Activated T-cell treated with anti-CD3 and anti-CD28 coated beads for 48 hours (primary cell): ENCODE measurements at places on chromosomes 1 and 21.

DNA sequence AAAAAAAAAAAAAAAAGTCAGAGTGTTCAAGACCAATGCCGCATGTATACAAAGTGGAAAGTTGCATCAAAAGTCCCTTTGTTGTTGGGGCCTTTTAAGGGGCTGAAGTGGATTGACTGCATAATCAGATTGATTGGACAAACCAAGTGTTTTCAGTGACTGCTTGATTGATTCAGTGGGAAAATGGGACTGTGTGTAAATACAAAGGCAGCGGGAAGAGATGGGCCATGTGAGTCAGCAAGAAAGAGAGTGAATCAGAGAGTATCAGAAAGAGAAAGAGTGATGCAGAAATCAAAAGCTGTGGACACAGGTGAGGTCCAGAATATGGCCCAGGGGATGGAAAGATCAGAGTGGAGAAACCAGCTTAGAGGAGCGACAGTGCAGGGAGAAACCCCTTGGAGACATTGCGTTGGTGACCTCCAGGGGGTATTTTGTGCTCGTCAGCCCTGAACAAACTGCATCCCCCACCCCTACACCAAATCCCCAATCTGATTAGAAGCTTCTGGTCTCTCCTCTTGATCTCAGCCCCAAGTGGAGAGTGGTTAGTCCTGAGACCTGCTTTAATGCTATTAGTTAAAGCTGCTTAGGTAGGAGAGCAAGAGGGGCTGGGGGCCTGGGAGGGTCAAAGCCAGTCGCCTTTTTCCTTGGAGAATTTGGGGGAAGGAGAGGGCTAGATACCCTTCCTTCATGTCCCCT lies 5.1 kb upstream of the ETV3L start:
- DNase-seq: no peak

DNA sequence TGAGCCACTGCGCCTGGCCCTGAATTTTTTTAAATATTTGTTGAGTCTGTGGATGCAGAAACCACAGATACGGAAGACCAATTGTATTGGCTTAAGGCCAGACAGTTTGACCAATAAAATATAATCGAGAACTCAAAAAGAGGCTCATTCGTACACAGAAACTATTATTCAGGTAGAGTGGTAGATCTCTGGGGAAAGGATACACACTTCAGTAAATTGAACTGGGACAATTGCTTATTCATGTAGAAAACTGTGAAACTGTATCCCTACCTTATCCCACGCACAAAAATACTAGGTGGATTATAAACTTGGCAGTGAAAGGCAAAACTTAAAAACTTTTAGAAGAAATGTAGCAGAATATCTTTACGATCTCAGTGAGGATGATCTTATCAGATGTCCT lies 25.0 kb upstream of the SHE start:
- no peak for DNase-seq

DNA sequence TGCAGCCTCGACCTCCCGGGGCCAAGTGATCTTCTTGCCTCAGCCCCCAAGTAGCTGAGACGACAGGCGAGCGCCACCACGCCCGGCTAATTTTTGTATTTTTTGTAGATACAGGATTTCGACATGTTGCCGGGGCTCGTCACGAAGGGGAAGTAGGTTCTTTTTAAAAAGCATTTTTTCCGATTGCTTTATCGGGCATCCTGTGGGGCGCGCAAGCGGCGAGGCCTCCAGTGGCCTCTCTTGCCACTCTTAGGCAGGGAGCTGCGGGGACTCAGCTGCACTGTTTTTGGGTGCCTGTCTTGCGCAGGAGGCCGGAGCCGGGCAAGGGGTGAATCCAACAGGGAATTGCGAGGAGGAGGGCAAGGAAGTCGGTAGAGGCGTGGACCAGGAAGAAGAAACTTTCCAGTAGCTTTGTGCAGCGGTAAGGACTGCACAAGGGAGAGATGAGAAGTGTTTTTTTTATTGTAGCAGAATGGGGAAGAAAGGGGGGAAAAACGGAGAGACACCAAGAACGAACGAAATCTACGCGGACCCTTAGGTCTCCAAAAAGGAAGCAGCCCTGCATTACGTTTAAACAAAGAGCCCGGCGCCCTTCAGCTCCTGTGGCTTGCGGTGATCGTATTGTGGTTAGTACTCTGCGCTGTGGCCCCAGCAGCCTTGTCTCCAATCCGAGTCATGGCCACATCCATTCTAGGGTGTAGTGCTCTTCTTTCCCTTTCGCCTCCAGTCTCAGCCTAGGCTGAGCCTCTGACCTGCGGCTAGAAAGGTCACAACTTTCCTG lies 164.8 kb downstream of the PPIAL4G start:
- peak; percentile 69 for DNase-seq

GRCh38 chr1:51724797-51725196 lies 107.9 kb downstream of the OSBPL9 start:
- DNase-seq: no peak

DNA sequence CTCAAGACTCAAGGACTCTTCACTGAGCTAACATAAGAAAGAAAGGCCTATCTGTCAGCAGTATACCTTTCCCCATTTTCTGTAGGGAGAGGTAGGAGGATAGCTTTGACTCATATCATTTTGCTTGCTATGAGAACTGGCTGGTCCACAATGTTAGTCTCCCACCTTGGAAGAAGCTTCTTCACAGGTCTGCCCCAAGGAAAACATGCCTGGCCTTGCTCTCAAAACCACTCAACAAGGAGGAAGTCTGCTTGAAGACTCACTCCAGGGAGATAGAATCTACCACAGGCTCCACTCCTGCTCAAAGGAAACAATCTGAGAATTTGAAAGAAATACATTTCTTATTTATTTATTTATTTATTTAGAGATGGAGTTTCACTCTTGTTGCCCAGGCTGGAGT lies 29.5 kb upstream of the LAMC1 start:
- no peak for DNase-seq

DNA sequence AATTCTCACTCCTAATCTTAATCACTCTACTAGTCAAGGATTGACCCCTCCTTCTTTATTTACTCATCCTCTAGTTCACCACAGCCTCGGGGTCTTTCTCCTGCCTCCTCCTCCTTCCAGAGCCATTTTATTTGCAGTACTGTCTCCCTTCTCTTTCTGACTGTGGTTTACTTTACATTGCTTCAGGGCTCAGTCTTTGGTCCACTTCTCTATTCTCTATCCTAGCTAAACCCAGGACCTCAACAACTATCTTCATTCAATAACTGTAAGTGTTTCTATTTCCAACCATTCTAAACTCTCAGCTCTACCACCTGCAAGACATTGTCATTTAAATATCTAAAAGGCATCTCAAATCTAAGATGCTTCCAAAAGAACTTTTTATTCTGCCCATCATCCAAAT lies 493.8 kb downstream of the TTLL7 start:
- DNase-seq: no peak

DNA sequence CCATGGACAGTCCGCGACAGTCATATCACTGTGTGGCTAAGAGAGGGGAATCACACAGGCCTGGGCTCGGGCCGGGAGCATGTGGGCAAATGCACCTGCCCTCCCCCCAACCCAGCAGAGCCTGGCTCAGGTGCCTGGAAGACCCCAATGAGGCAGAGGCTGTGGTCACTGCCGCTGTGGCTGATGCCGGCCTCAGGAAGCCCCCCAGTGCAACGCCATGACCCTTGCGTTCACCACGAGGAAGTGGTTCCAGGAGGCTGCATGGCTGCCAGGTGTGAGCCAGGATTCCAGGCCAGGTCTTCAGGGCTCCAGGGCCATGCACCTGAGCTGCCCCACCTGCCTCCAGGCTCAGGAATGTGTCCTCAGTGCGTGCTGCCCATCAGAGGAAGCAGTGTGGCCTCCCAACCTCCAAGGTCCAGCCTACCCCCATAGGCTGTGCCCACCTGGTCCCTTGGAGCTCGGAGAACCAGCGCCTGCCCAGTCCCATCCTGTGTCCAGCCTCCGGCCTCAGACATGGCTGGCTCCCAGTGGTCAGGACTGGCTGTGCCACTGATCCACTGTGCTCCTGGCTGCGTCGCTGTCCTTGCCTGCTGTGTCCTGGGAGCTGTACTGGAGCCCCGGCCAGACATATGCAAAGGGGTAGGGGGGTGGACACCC lies 8.0 kb downstream of the ARHGEF16 start:
- no peak for DNase-seq

DNA sequence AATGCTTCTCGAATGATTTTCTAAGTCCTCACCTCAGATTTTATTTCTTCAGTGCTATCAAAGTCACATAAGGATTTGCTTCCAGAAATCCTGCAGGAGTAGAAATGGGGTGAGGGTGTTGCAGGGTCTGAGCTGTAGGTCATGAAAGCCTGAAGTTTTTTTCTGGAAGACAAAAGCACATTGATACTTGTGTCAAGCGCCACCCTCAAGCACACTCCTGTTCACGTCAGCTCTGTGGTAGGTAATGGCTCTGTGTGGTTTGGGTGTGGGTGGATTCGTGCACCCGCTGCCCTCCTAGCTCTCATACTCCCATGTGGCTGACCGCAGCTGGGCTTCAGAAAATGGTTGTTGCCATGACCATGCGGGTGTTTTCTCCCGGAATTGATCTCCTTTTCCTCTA lies 39.9 kb downstream of the AKNAD1 start:
- no peak for DNase-seq

DNA sequence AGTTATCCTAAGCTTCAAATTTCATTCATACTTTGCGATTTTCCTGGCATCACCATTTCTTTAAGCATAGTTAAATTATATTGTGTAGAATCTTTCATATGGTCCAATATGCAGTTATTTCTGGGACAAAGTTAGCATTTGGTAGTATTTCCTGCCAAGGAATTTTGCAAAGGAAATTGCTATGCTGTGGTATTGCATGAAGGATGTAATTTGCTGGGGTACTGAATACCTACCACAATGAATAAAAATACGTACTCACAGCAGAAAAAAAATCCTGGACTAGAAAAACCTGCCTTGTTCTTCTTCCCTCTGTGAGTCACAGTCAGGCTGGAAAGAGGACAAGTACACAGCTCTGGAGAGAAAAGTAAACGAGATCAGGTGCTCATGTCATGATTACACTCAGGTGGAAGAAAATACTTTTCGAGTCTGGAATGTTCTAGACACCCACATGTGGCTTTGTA lies 241.2 kb downstream of the PTBP2 start:
- no peak for DNase-seq

- peak; percentile 68 for DNase-seq
Measured at GRCh38 chr21:31580866-31581276, 78.6 kb upstream of the SOD1 start.

DNA sequence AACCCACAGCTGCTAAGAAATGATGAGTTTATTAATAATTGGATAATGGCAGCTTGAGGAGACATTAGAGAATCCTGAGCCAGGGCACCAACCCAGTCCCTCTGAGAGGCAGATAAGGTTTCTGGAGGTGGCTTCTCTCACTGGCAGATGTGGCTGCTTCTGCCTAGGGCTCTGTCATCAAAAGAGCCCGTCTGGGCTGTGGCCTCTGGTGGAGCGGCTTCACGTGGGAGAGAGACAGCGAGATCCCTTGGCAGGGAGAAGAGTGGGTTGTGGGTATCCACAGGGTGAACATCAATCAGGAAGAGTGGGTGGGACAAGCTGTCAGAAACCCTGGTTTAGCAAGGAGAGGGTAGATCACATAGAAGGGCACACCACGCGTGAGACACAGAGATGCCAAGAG lies 30.0 kb downstream of the VWA5B1 start:
- DNase-seq: no peak

GRCh38 chr1:64581843-64582185 lies 111.9 kb downstream of the CACHD1 start:
- no peak for DNase-seq

DNA sequence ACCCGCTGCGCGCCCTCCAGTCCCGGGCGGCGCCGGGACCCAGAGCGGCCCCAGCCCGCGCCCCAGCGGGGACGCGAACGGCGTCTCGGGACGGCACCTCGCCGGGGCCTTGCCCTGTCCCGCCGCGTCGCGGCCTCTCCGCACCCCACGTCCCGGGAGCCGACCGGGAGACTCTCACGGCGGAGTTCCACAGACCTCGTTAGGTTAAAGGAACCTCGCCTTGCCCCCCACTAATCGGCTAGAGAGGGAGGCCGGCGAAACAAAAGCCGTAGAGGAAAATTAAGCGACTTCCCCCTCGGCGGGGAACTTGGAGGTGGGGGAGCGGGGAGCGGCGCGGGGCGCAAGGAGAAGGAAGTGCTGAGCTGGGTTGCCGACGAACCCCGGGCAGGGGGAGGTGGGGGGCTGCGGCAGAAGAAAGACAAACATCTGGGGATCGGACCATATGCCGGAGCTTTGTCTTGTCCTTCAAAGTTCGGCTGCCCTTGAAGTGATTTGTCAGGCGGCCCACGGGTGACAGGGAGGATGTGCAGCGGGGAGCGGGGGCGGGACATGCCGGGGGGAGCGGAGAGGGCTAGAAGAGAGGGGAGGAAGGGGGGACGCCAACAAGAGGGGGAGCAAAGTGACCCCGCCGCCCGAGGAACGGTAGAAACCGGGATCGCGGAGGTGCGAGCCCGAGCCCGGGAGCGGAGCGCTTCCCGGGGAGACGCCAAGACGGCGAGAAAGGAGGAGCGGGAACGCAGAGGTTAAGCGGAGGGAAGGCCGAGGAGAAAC lies 120.0 kb upstream of the RRP15 start:
- no peak for DNase-seq

DNA sequence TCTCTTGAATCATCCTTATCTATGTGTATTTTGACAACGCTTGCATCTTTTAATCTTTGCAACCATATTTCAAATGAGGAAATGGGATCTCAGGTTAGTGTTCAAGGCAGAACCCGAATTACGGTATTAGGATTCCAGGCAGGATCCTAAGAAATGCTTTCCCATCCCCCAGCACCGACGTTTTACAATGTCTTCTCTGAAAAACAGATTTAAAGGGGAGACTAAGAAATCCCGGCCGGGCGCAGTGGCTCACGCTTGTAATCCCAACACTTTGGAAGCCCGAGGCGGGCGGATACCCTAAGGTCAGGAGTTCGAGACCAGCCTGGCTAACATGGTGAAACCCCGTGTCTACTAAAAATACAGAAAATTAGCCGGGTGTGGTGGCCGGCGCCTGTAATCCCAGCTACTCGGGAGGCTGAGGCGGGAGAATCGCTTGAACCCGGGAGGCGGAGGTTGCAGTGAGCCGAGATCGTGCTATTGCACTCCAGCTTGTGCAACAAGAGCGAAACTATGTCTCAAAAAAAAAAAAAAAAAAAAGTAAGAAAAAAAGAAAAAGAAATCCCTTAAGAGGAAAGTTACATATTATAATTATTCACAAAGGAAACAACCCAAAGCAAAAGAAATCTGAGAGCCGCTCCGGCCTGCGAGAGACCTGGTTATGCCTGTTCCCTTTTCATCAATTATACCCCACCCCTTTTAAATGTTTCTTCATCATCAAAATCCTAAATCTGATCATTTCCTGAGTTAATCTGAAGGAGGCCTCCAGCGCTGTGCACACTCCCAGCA lies 801 bp upstream of the GORAB start:
- DNase-seq: no peak

DNA sequence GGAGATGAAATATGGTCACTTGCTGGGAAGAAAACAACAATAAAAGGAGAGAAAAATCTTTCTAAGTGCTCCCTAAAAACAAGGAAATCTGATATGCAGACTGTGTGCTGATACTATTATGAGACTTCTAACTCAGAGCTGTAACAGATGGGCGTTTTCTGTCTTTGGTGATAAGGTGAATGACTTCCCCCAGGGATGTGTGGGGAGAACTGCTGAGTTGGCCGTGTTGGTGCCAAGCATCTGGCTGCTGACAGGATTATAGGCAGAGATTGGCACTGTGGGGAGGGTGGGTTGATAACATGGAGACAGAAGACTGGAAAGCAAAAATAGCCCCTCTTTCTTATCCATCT lies 438.5 kb upstream of the PLXNA2 start:
- DNase-seq: no peak

- DNase-seq: no peak
Measured at GRCh38 chr1:168050880-168051279, 85.8 kb downstream of the GPR161 start.

GRCh38 chr1:150365941-150366340 lies 2.0 kb downstream of the RPRD2 start:
- no peak for DNase-seq
